Activated T-cell treated with anti-CD3 and anti-CD28 coated beads, Interleukin-2, amount 50 U/mL, for 72 hours (primary cell): ENCODE measurements at places on chromosomes 2 and 18. TPM values are rescaled to one million over a fixed set of nuclear protein-coding genes. Genes with fewer than 3 reads are reported as not detected.

DNA sequence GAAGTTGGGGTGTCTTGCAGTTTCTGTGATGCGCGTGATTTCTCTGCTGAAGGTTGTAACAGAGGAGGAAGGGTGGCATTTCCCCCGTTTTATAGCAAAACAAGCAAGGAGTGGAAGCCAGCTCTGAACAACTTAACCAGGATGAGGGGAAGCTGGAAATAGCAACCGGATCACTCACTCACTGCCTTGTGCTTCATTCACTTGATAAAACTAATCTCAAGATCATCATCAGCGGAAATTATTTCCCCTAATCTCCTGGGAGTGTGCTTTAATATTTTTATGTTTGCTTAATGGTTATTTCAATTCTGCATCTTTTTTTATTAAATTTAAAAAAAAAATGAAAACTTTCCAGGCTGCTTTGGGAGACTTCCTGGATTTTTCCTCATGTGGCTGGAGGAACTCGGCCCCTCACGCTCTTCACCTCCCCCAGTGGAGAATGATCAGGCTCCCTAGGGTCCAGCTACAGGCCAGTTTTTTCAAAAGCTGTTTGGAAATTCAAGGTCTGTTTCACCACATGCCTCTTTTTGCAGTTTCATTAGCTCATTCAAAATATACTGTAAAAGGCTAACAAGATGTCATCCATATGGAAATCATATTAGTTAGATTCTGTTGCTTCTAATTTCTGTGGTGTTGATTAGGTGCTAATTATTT is 31.7 kb downstream of the CABLES1 start:
- DNase-seq, result no peak

The IL1R2 gene
- 8.2 TPM for total RNA-seq

The CPLX4 gene
- not detected for total RNA-seq

DNA sequence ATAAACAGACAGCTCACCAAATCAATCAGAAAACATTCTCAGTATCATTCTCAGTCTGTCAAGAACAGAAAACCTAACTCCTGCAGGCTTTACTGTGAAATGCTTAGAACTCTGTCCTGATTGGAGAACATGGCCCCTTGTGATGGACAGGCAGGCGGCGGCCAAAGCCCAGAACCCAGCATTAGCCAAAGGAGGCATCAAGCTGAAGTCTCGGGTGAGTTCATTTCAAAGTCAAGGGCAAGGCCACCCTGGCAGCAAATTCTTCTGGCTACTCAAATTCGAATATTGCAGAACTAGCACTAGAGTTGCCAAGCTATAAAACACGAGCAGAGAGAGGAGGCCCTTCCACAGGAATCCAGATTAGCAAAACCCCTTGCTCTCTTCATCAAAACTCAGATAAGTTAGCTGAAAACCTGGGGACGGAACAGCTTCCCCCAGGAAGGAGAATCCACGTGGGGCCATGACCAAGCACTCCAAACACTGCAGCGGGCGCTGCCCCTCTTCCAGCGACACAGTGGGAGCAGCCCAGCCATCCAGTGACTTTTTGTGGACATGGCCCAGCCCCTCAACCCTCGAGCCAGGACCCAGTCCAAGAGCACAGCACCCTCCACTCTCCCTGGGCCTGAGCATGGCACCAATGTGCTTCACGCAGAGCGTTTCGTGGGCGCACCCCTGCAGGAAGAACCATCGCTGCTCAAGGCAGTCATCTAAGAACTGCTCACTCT is 98.6 kb downstream of the HDAC4 start:
- no peak for DNase-seq

DNA sequence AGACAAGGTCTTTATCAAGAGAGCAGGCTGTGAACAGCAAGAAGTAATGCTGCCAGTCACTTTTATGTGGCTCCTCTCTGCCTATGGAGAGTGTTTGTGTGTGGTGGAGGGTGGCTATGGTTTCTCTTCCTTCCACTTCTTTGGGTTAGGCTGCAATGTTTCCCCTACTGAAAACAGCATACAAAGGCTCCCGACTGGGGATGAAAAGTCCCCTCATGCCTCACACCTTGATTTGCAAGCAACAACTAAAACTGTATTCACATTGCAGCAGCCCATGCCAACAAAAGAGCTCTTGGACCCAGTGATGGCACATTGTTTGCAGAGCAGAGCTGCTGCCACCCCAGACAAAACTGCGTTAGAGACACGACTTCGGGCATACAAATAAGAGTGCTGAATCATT is 301.6 kb downstream of the SLC8A1 start:
- no peak for DNase-seq

DNA sequence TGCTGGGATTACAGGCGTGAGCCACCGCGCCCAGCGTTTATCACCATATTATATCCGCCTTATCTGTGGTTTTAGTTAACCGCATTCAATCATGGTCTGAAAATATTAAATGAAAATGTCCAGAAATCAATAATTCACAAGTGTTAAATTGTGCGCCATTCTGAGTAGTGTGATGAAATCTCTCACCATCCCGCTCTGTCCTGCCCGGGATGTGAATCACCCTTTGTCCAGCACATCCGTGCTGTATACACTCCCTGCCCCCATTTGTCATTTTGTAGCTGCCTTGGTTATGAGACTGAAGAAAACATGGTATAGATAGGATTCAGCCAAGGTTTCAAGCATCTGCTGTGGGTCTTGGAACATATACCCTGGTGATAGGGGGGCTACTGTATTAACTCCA is 70.7 kb downstream of the TIMM21 start:
- DNase-seq, result no peak

DNA sequence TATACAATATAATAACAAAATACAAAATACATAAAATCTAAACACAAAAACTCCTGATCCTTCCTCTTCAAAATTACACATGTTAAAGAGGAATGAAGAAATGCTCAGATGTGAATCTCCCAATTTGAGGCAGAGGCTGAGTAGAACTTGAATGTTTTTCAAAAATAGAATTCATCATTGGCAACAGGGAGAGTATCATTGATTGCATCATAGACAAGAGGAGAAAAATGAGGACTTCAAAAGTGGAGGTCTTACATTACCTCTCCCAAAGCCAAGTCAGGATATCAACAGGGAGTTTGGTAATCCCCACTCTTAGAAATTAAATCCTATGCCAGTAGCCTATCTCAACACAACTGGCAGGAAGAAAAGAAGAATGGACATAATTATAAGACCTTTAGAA is 2023.9 kb upstream of the CELF4 start:
- DNase-seq, result no peak

- DNase-seq, result no peak
Measured at GRCh38 chr18:56210520-56210919, 427.9 kb downstream of the TXNL1 start.

- no peak for DNase-seq
Measured at GRCh38 chr2:121825003-121825950, 69.8 kb downstream of the TSN start.

- no peak for DNase-seq
Measured at GRCh38 chr18:76689646-76690264, 132.6 kb upstream of the ZNF236 start.

GRCh38 chr2:83109284-83109683 is 1349.8 kb downstream of the SUCLG1 start:
- no peak for DNase-seq

The SLC9A4 gene
- total RNA-seq, result 0.14 TPM

GRCh38 chr2:159292157-159292556 is 5.7 kb upstream of the WDSUB1 start:
- no peak for DNase-seq

The MZT2B gene
- total RNA-seq, result 329 TPM

The LTBP1 gene
- 0.67 TPM for total RNA-seq

- DNase-seq, result no peak
Measured at GRCh38 chr2:21856708-21857107, 732.9 kb downstream of the TDRD15 start.

The DPY30 gene
- 59.1 TPM for total RNA-seq

- no peak for DNase-seq
Measured at GRCh38 chr18:31819106-31819924, 58.6 kb upstream of the SLC25A52 start.

DNA sequence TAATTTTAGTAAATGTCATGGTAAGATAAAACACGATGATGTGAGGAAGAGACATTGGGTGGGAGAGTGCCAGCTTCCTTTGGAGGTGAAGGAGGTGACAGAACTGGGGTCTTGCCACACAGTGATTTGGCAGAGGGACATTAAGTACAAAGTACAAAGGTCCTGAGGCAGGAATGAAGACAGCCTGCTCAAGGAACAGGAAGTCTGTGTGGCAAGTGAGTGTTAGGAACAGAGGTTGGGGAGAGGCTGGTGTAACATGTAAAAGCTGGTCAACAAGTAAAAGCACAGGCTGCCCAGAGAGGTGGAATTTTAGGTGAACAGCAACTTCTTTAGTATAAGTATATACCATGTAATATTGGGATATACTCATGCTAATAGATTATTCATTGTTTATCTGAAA is 73.1 kb downstream of the INPP5D start:
- no peak for DNase-seq

- DNase-seq, result no peak
Measured at GRCh38 chr2:68425503-68425902, 41.6 kb downstream of the FBXO48 start.

- no peak for DNase-seq
Measured at GRCh38 chr2:67311536-67311935, 85.6 kb upstream of the ETAA1 start.

DNA sequence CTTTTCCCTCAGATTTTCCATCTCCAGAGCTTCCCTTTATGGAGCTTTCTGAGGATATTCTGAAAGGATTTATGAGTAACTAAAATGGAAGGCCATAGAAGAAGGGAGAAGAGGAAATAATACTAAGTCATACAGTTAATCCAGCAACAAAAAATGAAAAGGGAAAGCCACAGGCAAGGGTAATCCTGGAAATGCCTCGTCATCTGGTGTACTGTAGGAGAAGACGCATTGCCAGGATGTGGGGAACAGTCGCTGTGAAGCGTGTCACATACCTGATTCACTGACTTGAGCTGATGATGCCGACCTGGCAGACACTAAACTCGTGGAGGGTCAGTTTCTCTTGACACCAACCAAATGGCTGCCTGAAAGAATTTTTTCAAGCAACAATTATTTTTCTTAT is 34.7 kb upstream of the ALPP start:
- DNase-seq, result no peak

DNA sequence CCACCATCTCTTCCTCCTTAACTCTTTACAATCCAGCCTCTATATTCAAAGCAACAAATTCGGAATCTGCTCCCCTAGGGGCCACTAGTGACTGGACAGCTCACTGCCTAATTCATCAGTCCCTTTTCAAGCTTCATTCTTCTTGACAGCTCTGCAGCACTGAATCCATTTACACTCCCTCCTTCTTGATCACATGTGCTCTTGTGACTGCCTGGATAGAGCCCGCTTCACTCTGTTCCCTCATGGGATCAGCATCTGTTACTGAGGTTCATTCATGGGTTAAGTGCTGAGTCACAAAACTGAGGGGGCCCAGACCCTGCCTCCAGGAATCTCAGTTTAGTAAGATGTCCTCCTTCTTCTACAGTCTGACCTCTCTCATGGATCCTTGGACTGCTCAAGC is 81.5 kb downstream of the CYRIA start:
- no peak for DNase-seq

- DNase-seq, result no peak
Measured at GRCh38 chr18:45825258-45826044, at the start of gene SIGLEC15. Gene SIGLEC15 (plus strand): TSS chr18:45825675. CDS start chr18:45825729, 54 bp downstream.

DNA sequence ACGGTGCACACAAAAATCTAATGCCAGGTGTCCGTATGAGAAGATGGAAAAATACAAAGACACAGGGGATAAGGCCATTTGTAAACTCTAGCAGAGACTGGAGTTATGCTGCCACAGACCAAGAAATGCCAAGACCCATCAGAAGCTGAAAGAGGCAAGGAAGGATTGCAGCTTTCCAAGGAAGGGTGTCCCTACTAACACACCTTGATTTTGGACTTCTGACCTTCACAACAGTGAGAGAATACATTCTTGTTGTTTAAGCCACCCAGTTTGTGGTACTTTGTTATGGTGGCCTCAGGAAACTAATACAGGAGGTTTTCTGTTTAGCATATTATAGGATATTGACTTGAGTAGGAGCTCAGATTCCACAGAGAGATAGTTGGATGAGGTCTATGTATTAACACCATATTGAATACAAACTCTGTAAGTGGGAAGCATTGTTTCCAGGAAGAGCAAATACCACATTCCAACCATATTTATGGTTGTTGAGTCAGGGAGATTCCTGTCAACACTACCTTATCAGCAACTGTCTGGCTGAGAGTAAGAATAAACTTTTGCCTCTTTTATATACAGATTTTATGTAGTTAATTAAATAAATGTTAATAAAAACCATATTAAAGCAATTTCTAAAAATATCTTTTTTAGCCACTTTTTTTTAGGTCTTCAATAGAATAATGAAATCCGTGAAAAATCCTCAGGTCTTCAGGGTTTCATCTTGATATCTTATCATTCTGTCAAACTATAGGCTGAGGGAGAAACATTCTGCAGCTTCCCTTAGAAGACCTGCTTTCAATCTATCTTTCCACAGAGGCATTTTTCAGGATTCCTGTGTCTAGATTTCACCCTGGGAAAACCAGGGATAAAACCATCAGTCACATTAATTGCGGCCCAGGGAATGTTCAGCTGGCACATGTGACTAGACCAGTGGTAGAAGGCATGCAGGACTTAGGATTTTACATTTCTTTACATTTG is 35.4 kb upstream of the HNMT start:
- no peak for DNase-seq

The LYG2 gene
- not detected for total RNA-seq
